CD4-positive, alpha-beta T cell treated with Interleukin-15 for 4 hours (primary cell): ENCODE measurements at places on chromosomes 4 and X.

DNA sequence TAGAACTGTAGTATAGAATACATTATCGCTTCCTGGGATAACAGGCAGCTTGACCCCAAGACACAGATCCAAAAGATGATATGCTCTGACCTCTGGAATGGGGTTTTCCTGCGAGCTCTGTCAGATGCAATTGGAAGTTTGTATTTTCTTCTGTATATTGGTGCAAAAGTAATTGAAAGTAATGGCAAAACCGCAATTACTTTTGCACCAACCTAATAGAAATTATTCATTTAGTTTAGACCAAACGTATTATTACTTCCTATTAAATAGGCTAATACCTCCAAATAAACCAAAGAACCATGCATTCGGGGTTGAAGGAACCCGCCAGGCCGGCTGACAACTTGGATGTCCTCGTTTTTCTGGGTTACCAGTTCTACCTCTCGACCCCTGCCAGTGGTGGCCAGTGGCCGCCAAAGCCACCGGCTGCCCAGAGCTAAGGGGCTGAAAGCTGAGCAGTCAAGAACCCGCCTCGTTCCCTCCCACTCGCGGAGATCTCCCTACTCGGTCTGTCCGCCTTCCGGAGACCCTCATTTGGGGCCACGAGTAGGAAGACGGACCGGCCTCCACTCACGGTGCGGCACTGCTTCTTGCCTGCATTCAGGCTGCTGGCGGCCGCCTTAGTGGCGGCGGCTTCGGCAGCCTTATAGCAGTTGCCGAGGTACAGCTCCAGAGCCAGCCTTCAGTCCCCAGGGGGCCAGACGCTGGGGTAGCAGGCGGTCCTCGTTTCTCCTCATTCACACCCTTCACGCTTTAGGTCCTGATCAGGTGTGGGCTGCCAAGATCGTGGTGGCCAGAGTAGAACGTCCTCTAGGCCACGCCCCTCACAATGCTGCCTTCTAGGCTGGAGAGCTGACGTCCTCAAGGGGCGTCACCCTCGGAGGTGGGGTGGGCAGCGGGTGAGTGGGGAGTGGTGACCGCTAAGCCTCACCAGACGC, 121.9 kb downstream of the RBMX2 start:
- no peak for DNase-seq

- no peak for DNase-seq
Observed at GRCh38 chr4:182370491-182370890, 127.3 kb downstream of the TENM3 start.

GRCh38 chr4:137952116-137952515, 290.0 kb downstream of the SLC7A11 start:
- no peak for DNase-seq

GRCh38 chrX:19862634-19863211, 24.7 kb downstream of the SH3KBP1 start:
- DNase-seq: no peak

DNA sequence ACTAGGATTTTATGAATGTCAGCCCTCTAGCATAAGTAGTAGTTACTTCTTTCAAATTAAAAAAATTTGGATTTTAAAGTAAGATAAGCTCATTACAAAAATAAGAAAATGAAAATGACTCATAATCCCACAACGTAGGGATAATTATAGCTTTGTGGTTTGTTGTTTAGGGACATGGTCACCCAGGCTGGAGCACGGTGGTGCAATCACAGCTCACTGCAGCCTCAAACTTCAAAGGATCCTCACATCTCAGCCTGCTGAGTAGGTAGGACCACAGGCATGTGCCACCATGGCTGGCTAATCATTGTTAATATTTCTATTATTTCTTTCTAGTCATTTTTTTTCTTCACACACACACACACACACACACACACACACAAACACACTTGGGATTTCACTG, 57.6 kb downstream of the PLAC1 start:
- DNase-seq: no peak

DNA sequence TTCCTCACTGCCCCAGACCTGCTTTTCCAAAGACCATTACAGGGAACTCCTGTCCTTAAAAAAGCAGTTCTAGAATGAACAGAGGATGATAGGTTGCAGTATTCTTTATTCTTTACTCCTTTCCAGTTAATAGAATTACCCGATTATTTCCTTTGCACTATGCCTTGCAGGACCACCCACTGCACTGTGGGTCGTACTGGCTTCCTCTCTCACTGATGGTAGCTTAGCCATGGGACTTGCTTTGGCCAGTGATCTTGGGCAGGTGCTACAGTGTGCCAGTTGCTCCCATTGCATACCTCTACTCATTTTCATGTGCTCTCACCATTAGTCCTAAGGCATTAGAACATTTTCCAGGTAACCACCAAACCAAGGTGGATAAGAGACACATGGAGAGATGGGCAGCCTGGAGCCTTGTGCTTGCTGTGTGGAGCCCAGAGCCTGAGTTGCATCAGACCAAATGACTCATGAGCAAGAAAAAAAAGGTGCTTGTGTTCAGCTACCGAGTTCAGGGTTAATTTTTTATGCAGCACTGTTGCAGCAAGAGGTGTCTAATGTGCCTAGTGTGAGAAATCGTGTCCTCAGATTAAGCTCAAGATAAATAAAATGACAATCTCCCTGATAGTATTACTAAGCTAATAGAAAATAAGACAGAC, 7.6 kb upstream of the UNC5C start:
- no peak for DNase-seq

- DNase-seq: no peak
Observed at GRCh38 chr4:620851-621261, 4.5 kb upstream of the PDE6B start.

DNA sequence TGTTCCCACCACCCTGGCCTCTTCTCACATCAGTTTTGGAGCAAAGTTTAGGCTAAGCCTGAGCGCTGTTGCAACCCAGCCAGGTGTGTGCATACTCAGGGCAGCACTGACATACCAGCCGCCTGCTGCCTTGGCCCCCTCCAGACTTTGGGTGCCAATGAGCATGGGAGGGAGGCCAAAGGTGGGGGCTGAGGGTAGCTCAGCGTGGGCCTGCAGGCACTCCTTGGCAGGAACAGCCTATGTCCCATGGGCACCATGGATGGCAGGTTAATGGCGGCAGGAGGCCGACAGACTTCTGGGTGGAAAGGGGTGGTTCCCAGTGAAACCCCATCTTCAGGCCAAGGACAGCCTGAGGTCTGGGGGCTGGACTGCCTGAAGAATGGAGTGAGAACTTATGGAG, 462.2 kb downstream of the ADGRL3 start:
- DNase-seq: no peak

DNA sequence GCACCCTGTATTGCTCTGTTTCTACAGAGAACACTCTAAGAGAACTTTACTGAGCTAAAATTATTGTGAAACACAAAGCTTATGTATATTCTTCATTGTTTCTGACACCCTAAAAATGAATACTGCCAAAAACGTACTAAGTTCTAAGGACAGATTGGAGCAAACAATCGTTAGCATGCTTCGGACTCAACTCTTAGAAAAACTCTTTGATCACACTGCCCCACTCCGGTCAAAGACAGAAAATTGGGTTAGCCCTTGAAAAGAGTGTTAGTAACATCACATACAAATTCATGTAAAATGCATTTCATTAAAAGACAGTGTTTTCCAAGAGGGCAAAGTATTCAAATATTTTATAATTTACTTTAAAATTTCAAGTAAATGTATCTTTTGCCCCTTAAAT, 177.4 kb downstream of the DCHS2 start:
- no peak for DNase-seq

DNA sequence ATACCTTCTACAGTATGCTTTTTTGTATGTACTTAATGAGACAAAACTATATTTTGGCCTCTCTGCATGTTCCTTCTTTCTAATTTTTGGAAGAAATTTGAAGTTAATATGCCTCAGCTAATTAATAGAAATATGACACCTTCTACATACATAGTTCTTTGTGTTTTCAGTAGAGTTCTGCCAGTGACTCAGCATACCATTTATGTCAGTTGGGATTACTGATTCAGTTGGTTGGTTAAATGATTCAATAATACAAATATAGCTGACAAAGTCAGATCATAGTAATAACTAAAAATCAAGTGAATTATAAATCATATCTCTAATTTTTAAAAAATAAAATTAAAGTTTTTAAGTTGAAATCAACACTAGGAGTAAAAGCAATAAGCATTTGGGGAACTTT, 16.8 kb downstream of the BTC start:
- DNase-seq: no peak

DNA sequence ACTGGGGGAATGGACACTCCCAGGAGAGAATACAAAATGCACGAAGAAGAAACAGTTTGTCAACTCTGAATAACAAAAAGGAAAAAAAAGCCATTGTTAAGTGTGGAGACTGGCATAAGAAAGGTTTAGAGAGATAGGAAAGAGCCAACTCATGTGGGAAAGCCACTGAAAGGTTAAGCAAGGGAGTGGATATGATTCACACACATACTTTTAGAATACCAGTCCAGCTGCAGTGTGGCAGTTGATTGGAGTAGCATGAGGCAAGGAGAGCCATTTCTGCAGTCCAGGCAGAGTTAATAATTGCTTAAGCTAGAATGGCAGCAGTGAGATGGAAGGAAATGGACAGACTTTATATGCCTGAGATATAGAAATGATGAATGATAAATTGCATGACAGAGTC, 36.9 kb upstream of the ADAD1 start:
- DNase-seq: no peak

DNA sequence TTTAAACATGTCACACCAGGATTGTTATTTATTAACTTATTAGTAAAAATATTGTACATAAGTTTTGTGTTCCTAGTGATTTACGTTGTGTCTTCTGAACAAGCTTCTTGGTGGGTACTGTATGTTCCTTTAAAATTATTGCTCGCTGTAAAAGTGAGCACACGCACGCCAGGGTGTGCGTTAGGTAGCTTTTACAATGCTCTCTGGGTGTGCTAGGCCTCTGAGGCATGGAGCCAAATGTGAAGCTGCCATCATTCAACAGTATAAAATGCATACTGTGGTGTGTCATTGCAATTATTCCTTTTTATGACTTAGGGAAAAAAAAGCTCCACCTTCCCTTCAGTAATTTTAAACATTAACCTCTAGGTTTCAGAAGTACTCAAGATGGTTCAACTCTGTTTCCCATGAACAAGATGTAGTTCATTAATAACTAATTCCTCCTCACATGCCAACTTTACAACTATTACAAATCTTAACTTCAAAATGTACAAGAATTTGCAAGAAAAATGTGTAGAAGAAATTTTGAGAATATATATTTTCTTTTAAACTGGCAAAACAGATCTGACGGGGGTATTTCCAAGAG, 42.4 kb downstream of the ATOH1 start:
- no peak for DNase-seq

- no peak for DNase-seq
Observed at GRCh38 chr4:105840426-105841174, 54.7 kb upstream of the NPNT start.

DNA sequence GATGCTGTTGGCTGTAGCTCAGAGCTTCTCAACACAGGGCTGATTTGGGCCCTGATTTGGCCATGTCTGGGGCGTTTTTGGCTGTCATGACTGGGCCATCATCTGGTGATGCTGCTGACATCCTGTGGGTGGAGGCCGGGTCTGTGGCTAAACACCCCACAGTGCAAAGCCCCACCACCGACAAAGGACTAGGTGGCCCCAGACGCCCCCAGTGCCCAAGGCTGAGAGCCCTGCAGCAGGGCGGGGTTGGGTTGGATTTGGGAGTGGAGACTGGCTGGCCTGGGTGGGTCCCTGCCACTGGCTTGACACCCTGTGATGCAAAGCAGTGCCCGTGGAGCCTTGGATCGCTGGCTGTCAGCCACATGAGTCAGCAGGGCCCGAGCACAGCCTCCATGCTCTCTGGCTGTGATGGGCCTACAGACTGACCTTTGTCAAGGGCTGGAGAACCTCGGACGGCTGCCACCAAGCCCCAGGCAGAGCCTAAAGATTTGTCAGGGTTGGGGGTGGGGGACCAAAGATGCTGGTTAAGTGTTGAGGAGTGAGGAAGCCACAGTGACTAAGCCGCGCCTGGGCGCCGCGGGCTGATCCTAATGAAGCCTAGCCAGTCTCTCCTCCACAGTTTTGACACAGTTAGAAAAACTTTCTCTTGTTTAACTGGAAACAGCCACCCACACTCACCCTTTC, 28.3 kb downstream of the CYTL1 start:
- DNase-seq: no peak

DNA sequence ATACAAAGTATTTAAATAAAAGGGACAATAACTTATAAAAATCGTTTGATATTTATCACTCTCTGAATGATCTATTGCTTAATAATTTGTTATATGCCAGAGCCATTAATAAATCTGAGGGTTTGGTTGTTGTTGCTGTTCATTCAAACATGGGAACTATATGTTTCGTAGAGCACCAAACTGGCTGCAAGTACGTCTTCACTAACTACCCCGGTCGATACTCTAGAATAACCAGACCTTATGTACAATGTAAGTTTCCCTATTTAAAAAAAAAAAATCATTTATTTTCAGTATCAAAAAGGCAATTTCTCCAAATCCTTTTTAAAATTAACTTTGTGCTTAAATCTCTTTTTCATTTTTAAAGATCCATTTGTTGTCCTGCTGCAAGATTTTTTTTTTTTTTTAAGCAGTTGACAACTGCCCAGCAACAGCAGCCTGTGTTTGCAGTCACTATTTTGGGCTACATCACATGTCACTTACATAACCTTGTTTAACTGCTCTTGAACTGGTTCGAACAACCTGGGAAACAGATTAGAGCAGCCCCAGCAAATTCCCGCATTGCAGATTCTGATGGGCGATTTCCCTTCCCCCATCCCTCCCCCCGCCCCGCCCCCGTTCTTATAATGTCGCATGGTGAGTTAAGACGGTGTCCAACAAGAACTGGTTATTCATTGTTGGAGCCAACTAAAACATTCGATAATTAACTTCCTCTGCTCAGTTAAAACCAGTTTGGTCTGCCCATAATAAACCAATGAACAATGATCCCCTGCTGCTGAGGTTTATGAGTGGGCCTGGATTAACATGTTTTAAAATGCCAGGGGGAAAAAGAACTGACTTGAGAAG, 238.9 kb downstream of the NR3C2 start:
- no peak for DNase-seq

GRCh38 chr4:109440948-109441347, 7.3 kb downstream of the SEC24B start:
- DNase-seq: no peak

- DNase-seq: no peak
Observed at GRCh38 chrX:30414144-30414543, 105.0 kb upstream of the NR0B1 start.

- no peak for DNase-seq
Observed at GRCh38 chrX:134641346-134641745, 16.9 kb downstream of the PLAC1 start.

GRCh38 chr4:110062166-110062565, 136.2 kb downstream of the ELOVL6 start:
- no peak for DNase-seq

GRCh38 chrX:44462850-44463249, 79.8 kb downstream of the FUNDC1 start:
- no peak for DNase-seq

- DNase-seq: no peak
Observed at GRCh38 chrX:35439034-35439660, 359.0 kb upstream of the MAGEB16 start.
